ENCODE measurements at places on chromosomes 13 and 19.

GRCh38 chr19:3276341-3276799 is 51.9 kb downstream of the CELF5 start:
- DNase-seq, result no peak

GRCh38 chr13:40980461-40980860 is 38.7 kb downstream of the ELF1 start:
- no peak for DNase-seq

- no peak for DNase-seq
Observed at GRCh38 chr13:44120849-44121755, 241.4 kb downstream of the LACC1 start.

- DNase-seq, result no peak
Observed at GRCh38 chr13:103276775-103277498, 210.7 kb upstream of the SLC10A2 start.

DNA sequence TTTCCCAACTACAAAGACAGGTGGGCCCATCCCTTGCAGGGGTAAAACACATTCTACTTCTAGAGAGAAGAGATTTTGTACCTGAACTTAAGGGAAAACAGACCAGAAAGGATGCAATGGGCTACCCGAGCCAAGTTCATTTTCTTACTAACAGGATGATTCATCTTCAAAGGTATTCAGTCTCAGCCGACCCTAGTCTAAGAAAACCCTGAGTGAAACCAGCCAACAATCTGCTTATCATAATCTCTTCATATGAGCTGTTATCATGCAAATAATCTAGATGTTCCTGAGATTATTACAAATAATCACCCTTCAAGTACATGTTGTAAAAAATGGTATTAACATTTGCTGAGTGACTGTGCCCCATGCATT is 15.6 kb downstream of the PABPC3 start:
- DNase-seq, result no peak

DNA sequence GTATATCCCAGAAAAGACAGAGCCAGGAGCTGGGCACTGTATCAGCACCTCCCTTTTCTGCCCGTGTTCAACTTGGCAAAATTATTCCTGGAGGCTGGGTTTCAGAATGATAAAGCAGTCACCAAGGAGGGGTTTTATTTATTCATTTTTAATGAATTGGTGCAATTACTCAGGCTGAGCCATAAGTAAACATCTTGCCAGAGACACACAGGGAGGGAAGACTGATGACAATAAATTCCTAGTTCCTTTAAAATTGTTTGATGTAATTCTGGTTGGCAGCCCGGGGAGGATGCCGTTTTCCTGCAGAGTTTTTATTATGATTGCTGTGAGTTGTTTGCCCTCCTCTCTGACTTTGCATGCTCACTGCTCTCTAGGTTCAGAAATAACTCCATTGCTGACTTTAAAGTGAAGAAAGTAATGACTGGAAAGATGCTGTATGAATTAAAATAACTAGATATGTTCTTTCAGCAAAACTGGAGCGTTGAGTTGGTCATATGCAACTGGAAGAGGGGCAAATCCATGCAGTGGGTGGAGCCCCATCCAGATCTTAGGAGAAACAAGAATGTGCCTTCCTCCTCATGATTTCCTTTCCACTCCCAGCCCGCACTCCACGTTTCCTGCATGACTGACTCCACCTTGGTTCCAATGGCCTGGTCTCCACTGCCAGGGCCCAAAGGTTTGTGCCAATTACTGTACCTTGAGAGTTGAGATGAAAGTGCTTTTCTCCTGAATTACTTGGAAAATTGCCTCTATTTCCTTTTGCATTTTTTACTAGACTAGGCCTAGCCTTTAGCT is 182.1 kb downstream of the RFC3 start:
- peak; percentile 47 for DNase-seq

DNA sequence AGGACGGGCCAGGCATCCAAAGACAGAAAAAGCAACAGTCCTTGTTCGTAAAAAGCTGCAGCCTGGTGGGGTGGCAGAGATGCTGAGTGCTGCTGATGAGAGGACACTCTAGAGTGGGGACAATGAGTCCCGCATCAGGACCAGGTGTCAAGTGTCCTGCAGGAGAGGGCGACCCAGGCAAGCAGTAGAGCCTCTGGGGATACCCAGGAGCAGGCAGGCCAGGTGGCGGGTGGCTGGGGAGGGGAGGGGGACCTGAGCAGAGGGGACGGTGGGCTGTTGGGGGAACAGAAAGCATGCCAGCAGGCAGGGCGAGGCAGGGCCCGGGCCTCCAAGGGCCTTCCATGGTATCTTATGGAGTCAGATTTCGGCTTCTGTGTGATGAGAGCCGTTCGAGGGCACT is 35.8 kb downstream of the GGACT start:
- no peak for DNase-seq

DNA sequence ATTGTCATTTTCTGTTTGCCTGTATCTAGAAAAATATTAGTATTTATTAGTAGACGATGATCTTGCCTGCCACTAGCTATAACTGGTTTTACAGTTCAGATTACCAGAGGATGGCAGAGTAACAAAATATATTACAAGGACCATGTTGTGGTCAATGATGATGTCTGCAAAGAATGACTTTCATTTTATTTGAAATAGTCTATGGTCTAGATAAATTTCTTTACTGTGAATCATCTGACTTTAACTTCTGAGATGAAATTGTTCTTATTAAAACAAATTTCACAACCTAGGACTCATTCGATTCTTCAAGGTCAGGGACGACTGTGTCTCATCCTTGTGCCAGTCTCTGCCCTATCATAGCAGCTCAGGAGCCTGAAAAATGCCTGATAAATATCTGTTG is 637.8 kb upstream of the KLF12 start:
- DNase-seq, result no peak

DNA sequence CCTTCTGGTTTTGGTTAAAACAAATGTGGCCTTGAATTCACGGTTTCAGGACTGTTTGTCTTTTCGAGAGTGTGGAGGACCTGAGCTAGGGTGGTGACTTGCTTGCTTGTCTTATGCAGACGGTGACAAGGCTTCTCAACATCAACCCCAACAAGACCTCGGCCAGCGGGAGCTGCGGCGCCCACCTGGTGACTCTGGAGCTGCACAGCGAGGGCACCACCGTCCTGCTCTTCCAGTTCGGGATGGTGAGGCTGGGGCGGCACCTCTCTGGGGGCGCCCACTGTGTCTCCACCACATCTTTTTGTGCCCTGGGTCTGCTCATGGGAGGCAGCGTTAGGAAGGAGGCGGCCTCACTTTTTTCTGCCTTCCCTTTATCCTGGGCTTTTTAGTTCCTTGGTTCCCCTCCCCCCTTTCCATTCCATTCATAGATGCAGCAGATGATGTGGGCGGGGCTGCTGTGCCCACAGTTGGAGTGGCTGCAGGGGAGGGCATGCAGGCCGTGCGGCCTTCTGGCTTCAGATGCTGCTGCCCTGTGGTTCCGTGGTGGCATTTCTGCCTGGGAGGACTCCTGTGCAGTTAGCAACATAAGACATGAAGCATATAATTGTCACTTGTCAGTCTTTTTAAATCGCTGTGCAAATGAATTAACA is 23.3 kb downstream of the LAMP1 start:
- no peak for DNase-seq

DNA sequence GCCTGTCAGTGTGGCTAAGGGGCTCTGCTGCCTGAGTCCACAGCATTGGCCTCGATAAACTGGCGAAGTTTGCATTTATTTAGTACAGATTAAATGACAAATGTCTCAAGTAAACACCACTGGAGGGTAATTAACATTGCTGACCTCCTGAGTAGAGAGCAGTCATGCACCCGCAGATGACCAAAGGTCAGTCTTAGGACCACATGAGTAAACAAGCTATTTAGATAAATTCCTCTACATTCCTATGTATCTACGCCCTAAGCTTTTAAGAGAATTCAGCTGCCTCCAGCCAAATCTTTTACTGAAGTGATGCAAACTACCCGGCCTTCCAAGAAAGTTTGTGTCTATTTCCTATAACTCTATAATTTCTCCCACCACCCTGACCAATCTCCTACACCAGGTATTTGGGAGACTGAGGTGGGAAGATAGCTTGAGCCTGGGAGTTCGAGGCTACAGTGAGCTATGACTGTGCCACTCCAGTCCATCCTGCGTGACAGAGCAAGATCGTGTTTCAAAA is 22.9 kb downstream of the CD70 start:
- no peak for DNase-seq

- DNase-seq, result no peak
Observed at GRCh38 chr19:46533078-46533620, 37.5 kb upstream of the PNMA8B start.

- DNase-seq, result no peak
Observed at GRCh38 chr13:26680572-26680971, 80.0 kb downstream of the GPR12 start.

DNA sequence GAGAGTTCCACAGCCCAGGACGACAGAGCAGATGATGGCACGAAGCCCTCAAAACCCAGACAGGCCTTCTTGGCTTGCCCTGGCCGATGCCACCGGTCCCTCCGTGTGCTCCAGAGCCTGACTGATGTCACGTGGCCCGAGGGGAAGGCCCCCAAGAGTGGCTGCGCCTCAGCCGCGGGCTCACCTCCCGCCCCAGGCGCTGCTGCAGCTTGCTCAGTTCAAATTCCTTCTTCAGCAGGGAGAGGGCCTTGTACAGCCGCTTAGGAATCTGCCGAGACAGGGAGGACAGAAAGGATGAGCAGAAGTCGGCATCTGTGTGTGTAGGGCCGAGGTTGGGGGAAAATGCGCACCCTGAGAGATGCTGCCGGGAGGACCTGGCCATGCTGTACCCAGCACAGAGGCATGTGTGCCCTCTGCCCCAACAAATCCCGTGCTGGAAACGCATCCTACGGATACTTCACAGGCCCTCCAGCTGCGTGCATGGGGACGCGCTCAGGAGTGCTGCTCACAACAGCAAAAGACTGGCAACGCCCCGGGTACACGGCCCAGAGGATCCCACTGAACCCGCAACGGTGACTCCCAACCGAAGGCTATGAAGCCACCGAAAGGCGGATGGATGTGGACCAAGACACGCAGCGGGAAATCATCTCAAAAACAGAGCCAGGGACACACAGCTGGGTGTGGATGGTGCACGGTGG is 12.9 kb downstream of the LONP1 start:
- DNase-seq, result no peak

DNA sequence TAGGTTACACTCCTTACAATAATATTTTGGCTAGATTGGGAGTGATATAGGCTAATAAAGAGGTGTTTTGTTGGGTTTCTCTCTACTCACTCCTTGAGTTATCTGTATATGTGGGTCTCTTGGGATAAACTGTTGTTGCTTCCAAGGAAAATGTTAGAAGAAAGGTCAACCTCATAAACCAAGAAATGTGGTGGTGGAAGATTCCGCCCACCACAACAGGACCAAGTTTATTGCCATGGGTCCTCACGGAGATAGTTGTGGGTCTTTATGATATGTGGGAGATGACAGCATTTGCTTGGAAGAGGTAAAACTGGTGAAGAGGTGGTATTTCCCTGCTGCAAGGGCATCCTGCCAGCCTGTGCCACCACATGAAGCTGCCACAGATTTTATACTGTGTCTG is 259.6 kb downstream of the DCLK1 start:
- no peak for DNase-seq

GRCh38 chr19:41273076-41273475 is 8.9 kb downstream of the HNRNPUL1 start:
- DNase-seq, result no peak

DNA sequence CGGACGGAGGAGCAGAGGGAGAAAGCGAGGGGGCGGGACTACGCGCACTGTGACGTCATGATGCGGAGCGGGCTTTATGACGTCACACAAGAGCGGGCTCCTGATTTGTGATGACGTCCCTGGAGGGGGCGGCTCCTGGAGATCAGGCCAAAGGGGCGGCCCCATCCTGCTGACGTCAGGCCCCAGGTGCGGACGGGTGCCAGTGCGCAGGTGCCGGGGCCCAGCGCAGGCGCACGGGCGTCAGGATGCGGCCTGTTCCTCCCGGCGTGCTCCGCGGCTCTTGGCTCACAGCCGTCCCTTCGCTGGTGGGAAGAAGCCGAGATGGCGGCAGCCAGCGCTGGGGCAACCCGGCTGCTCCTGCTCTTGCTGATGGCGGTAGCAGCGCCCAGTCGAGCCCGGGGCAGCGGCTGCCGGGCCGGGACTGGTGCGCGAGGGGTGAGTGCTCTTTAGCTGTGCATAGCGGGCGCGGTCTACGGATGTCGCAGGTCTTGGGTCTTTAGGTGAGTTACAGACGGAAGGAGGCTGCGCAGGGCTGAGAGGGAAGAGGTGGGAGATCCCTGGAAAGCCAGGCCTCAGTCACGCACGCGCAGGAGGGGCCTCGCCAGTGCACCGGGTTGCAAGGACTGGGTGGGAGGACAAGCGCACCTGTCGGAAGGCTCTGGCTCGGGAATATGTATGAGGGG is at the start of the genes EMC10 and GARIN5A:
Gene EMC10, plus strand, starts transcription at position 284 of the 683 bp plus-strand sequence. Its CDS starts 38 bp downstream, at position 322.
Gene GARIN5A, minus strand, starts transcription at position 625 of the 683 bp plus-strand sequence. Its CDS starts 460 bp downstream, at position 165.
- peak; percentile 67 for DNase-seq

- DNase-seq, result no peak
Observed at GRCh38 chr13:112998521-112999280, 29.7 kb downstream of the MCF2L start.

DNA sequence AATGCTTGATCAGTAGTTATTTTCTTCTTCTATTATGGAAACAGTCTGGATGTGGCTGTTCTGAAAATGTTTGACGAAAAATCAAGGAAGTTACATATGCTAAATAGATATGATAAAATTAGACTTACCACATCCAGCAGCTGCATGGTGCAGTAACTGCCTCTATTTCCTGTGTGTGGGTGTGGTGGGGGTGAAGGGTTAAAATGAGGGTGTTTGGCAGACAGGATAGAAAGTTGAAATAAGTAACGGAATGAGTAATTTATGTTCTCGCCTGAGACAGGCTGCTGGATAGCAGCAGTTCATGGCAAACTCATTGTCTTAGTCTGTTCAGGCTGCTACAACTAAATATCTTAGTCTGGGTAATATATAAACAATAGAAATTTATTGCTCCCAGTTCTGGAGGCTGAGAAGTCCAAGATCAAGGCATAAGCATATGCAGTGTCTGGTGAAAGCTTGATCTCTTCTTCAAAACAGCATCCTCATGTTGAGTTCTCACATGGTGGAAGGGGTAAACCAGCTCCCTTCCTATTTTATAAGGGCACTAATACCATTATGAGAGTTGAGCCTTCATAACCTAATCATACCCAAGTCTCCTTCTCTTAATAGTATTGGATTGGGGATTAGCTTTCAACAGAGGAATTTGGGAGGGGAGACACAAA is 1248.9 kb downstream of the SLITRK5 start:
- no peak for DNase-seq

GRCh38 chr19:31272583-31273106 is 76.6 kb downstream of the TSHZ3 start:
- DNase-seq, result no peak

DNA sequence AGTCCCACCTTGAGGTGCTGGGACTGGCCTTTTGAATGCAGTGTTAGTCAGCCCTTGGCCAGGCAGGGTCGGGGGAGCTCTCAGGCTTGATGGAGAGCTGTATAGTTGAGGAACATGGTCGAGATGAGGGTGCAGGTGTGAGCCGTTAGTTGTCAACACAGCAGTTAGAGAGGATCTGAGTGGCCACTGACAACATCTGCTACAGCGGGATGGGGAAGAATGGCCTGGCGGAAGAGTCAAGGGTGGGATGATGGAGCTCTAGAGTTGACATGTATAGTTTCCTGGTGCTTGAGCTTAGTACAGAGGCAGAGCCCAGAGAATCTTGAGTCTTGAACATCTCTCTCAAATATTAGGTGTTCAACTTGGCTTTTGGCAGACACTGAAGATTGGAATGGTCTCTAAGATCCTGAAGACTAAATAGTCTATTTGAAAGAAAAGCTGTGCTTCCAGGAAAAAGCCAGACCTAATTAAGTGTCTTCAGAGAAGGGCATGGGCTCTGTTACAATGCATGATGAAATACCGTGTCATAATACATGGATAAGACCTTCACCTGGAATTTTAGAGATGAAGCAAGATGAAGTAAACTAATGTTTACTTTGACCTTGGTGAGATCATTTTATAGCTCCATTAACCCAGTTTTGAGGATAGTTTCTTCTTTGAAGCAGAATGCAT is 9.7 kb downstream of the PCCA start:
- DNase-seq, result no peak
